GM04503 (cell line): ENCODE measurements at places on chromosomes 11 and 22.

- no peak for DNase-seq
Observed at GRCh38 chr11:7077101-7077500, 11.7 kb upstream of the RBMXL2 start.

GRCh38 chr22:27597703-27598444 lies 203.7 kb downstream of the MN1 start:
- no peak for DNase-seq

GRCh38 chr11:24391167-24391566 lies 105.7 kb upstream of the LUZP2 start:
- DNase-seq = no peak

DNA sequence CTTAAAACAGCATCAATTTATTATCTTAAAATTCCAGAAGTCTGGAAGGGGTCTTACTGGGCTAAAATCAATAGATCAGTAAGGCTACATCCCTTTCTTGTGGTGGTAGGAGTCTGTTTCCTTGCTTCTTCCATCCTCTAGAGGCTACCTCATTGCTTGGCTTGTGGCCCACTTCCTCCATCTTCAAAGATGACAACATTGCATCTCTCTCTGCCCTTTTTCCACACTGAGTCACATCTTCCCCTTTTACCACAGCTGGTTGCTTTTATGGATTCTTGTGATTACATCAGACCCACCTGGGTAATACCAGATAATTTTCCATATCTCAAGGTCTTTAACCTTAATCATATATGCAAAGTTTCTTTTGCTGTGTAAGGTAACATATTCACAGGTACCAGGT lies 60.9 kb downstream of the GRIA4 start:
- DNase-seq = no peak

GRCh38 chr11:103183981-103184611 lies 74.9 kb downstream of the DYNC2H1 start:
- DNase-seq = no peak

DNA sequence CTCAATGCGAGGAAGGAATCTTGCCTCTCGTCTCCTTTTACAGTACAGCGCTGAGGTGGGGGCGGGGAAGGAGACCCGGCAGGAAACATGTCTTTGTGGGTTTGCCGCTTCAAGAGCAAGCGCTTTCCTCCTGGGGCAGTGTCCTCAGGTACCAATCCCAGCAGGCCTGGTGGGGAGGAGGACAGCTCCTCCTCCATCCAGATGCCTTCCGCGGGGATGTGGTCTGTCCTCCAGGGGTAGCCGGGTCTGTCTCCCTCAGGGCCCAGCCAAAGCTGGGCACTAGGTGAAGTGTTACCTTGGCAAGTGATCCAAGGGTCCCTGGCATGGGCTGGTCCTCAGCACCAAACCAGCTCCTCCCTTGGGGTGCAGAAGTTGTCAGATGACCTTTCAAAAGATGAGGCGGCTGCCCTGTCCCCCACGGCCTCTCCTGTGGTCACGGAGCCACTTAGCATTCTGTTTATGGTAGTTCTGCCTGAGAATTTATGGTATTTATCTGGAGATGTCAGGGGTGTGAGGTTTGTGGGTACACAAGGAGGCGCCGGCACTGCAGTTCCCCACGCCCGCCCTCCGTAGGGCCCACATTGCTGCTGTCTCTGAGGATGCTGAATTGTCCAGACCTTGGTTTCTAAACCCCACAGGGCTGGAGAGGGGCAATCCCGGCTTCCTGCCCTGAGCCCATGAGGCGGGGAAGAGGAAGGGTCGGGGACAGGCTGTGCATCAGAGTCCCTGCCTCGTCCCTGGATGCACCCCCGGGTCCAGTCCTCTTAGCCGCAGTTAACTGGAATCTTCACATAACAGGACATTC lies 93.5 kb upstream of the ANO1 start:
- DNase-seq = no peak

GRCh38 chr11:79594834-79595233 lies 154.0 kb upstream of the TENM4 start:
- no peak for DNase-seq

- no peak for DNase-seq
Observed at GRCh38 chr11:10023212-10023611, 270.8 kb downstream of the SBF2 start.

DNA sequence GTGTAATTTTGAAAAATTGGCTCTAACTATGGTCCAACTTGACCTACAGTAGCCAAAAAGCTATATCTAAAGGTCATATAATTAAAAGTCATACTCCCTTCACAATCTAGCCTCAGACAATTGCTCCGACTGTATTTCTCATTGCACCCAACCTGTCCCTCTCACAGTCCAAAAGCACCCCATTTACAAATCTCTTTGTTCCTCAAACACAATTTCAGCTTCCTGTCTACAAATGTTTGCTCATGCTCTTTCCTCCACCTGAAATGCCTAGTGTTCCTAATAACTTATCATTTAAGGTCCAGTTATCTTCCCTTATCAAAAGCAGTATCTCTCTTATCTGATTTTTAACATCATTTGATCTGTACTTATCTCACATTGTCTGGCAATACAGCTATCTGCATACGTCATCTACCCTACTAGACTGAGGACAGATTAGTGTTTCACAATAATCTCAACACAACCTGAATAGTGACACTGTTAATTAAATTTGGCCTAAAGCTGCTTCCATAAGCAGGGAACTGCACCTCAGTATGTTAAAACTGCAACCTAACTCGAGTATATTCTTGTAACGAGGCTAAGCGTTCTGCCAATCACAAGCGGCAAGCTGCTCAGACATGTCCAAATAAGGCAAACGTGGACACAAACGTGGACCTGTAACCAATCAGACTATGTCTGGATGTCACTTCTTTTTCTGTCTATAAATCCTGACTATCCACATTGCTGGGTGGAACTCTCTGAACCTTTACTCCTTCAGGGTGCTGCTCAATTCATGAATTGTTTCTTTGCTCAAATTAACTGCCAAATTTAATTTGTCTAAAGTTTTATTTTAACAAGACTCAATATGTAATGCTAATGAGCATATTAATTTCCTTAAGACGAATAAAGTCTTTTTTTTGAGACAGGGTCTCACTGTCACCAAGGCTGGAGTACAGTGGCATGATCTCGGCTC lies 15.9 kb downstream of the PICALM start:
- DNase-seq = no peak

DNA sequence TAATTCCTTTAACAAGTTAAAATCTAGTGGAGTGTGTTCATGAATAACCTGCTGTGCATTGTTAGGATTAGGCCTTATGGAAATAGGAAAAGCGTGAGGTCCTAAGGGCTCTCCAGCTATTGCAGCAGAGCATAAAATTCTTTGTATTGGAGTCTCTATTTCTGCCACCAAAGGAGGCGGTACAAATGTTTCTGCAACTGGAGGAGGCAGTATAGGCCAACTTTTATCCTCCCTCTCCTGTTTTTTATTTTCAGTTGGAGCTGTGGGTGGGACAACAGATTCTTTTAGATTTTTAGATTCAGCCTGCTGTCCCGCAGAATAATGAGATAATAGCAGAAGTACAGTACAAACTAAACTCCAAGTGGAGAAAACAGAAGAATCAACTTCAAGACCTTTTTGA lies 26.2 kb downstream of the OR10A6 start:
- no peak for DNase-seq

DNA sequence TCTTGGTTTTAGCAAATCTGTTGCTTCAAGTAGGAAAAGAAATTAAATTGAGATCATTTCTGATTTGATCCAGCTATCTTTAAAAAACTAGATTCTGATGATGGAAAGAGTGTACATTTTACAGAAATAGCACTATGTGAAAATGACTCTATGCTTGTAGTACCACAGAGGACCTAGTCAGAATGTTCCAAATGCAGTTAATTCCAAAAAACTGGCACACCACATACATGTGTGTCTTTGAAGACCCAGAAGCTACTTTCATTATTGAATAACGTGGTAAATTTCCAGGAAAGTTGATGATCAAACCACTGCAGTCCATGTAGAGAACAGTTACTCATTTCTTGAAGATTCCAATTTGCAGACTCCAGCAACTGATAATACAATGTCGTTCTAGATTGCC lies 3.8 kb downstream of the ELMOD1 start:
- no peak for DNase-seq

DNA sequence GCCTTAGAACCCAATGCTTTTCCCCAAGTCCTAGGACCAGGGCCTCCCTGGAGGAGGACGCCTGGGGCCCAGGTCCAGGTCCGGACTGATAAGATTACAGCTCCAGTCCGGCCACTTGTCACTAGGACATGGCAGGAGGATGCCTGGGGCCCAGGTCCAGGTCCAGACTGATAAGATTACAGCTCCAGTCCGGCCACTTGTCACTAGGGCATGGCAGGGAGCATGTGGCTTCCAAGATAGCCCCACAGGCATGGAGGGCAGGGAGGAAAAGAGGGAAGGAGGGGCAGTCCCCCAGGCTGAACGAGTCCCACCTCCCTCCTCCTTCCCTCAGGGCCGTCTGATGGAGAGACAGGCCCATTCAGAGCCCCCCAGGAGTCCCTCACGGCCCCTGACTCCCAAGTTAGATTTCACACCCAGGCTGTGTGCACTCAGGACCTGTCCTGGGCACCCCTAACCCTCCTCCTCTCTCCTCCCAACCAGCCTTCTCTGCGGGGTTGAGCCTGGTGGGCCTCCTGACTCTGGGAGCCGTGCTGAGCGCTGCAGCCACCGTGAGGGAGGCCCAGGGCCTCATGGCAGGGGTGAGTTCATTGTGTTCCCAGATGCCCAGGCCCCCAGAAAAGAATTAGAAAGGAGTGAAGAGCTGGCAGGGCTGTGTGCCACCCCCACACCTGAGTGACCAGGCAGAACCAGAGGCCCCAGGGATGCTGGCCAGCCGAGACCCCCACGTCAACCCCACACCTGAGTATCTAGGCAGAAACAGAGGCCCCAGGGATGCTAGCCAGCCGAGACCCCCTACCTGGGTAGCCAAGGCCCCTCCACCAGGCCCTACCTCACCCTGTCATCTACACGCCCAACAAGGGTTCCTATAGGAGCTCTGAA lies 2.1 kb downstream of the TSPAN32 start:
- no peak for DNase-seq

DNA sequence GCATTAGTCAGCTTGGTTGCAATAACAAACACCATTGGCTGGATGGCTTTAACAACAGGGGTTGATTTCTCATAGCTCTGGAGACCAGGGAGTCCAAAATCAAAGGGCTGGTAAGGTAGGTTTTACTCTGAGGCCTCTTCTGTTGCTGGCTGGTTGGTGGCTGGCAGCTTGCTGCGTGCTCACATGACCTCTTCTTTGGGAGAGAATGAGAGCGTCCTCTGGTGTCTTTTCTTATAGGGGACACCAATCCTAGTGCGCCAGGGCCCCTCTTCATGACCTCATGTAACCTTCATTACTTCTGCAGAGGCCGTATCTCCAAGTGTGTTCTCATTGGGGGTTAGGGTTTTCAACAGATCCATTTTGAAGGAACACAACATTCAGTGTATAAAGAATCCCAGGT lies 1308.3 kb downstream of the TBC1D22A start:
- no peak for DNase-seq

- DNase-seq = no peak
Observed at GRCh38 chr22:41974691-41975290, 5.5 kb downstream of the SEPTIN3 start.

DNA sequence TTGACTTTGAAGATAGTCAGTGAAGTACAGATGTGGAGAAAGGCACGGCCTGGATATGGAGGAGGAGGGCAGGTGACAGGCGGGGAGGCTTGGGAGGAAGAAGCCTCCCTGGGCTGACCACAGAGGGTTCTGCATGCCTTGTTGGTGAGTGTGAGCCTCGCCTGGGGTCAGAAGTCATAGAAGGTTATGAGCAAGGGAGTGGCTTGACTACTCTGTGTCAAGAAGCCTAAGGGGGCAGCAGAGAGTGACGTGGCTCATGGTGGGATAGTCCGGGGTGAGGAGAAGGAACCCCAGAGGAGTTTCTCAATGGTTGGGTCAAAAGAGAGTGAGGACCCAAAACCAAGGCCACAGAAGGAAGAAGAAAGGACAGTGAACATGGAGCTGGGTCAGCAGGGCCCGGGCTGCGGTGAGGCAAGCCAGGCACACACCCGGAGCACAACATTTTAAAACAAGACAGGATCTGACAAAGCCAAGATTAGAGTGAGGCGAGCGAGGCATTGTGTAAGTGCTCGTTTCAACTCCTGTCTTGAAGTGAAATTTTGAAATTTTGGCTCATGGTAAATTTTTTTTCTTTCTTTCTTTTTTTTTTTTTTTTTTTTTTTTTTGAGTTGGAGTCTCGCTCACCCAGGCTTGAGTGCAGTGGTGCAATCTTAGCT lies 31.9 kb downstream of the PDGFB start:
- DNase-seq = no peak

DNA sequence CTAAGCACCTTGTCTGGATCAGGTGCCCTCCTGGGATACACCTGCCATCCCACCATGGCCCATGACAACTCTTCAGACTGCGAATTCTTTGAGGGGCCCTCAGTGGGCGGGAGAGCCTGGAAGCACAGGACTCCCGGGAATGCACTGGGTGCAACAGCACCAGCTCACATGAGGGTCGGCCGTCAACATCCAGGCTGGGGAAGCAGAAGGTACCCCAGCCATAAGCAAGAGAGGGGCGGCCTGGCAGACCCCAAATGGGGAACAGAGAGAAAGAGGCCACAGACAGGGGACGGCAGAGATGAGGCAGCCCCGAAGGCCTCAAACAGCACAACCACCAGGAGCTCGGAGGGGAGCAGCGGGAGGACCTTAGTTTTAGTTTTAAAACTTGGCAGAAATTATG lies 94.4 kb downstream of the PHF21B start:
- no peak for DNase-seq

GRCh38 chr11:82092904-82093303 lies 640.8 kb downstream of the FAM181B start:
- no peak for DNase-seq

GRCh38 chr11:44559207-44559939 lies 6.1 kb upstream of the CD82 start:
- no peak for DNase-seq

DNA sequence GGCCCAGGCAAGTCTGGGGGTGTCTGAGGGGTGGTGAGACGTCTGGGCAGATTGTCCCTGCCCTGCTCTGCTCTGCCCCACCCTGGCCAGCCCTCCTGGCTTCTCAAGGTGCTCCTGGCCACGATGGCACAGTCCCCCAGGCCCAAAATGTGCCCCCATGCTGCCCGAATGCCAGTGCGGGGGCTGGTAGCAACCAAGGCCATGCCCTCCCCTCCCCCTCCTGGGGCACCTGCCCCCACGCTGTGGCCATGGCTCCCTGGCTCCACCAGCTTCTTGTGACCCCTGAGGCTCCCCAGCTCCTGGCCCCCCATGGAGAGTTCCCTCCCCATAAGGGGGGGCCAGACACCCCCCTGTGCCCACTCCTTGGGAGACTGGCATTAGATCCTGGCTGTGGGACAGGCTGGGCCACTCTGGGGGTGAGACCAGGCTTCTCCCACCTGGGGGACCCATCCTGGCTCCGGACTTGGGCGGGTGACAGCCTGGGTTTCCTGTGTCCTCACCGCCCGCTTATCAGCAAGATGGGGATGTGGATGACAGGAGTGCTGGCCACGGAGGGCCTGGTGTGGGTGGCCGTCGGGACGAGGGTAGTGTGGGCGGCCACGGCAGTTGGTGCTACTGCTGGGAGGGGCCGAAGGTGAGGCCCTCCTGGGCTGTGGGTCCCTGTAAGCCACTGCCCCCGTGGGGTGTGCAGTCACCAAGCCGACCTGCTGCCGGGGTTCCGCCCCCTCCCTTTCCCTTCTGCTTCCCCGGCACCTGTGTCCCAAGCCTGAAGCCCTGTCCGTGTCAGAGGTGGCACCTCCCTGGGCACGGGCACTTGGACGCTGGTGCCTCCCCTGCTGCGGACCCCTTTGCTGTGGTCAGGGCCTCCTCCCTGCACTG lies 15.9 kb upstream of the MUC6 start:
- no peak for DNase-seq

GRCh38 chr11:21494946-21495345 lies 697.9 kb upstream of the ANO5 start:
- DNase-seq = no peak
